ENCODE measurements at places on chromosomes 12 and 14. TPM values are rescaled to one million over a fixed set of nuclear protein-coding genes. Genes with fewer than 3 reads are reported as not detected.

REM2 gene
- 0.72 TPM for total RNA-seq

CPNE6 gene
- total RNA-seq = not detected

DNAI7 gene
- total RNA-seq = 1.5 TPM

OASL gene
- total RNA-seq = 0.31 TPM
